Ammon's horn (tissue), 1 donor: ENCODE measurements at places on chromosomes 5 and 9.
A peak's percentile ranks its signal among the peaks of the same experiment; 100 is the strongest.

DNA sequence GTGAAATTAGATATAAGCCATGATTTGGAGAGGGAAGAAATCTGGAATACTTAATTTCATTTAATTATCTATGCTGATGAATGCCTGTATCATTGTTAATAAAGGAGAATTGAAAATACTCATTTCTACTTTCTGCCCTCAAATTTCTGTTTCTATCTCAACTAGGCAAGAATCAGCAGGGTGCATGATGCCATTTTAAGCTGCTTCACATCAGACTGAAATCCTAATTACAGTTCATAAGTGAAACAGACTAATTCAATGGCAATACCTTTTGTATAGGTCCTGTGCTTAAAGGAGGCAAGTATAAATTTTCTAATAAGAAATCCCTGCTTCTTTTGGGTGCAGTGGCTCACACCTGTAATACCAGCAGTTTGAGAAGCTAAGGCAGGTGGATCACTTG, 22.3 kb upstream of the TAL2 start:
- DNase-seq: no peak

DNA sequence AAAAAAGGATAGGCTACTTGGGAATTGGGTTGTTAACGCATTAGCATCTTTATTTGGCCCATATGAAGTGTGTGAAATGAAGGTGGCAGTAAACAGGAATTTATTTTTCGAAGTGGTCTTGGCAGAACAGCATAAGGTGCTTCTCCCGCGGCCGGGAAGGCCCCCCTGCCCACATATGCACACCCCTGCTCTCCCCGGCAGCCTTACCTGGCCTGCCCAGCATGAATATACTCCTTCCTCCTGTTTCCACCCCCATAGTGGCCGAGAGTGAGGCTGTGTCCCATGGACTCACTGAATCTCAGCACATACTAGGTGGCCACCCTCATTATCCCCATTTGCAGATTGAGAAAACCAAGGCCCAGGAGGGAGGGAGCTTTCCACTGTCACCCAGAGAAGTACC, 54.0 kb upstream of the OLFM1 start:
- DNase-seq: no peak

- peak; percentile 65 for DNase-seq
These were observed 44.0 kb downstream of the ROR2 start for GRCh38 chr9:91905991-91906469.

DNA sequence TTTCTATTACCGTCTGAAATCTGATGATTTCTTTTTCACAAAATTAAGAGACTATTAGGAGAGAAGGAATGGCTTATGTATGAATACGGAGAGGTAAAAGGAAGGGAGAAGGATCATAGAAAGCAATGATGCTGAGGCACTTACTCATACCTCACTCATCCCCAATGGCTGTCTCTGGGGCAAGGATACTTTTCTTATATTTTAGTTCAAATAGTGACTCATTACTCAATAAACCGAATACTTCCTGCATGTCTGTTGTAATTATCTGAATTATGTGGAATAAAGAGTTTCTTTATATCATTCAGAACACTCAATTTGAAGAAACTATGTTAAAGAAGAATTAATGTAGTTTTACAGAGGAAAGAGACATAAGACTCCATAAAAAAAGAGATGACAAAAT, 284.5 kb upstream of the NUDT12 start:
- DNase-seq: no peak

- DNase-seq: no peak
These were observed 281.7 kb upstream of the IRX2 start for GRCh38 chr5:3033033-3033755.

DNA sequence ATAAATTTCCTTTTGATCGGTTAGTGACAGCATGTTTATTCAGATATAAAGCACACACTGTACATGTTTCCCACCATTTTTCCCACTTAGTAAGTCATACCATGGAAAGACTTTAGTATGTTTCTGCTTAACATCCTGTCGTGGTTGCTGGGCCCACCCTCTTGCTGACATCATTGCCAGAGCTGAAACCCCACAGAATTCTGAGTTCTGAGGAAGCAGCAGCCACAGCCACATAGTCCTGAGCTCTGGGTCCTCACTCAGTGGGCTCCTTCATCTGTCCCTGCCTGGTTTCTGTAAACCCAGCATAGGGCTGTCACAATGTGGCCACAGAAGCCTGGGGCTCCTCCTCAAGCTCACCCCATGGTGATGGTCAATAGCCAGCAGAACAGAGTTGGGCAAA, 441.5 kb downstream of the ENC1 start:
- no peak for DNase-seq

DNA sequence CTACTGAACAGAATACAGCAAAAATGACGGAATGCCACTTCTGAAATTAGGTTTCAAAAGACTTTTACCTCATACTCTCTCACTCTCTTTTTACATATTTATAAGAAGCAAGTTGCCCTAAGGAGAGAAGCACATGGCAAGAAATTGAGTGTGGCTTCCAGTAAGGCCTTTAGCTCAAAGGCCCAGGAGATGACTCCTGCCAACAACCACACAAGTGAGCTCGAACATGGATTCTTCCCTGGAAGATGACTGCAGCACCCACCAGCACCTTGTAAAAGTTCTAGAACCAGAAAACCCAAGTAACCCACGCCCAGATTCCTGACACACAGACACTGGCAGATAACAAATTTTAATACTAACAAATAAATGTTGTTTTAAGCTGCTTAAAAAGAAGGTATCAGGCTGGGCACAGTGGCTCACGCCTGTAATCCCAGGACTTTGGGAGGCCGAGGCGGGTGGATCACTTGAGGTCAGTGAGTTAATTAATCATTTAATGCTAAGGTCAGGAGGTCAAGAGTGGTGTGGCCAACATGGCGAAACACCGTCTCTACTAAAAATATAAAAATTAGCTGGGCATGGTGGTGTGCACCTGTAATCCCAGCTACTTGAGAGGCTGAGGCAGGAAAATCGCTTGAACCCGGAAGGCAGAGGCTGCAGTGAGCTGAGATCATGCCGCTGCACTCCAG, 17.0 kb downstream of the PTBP3 start:
- DNase-seq: no peak

DNA sequence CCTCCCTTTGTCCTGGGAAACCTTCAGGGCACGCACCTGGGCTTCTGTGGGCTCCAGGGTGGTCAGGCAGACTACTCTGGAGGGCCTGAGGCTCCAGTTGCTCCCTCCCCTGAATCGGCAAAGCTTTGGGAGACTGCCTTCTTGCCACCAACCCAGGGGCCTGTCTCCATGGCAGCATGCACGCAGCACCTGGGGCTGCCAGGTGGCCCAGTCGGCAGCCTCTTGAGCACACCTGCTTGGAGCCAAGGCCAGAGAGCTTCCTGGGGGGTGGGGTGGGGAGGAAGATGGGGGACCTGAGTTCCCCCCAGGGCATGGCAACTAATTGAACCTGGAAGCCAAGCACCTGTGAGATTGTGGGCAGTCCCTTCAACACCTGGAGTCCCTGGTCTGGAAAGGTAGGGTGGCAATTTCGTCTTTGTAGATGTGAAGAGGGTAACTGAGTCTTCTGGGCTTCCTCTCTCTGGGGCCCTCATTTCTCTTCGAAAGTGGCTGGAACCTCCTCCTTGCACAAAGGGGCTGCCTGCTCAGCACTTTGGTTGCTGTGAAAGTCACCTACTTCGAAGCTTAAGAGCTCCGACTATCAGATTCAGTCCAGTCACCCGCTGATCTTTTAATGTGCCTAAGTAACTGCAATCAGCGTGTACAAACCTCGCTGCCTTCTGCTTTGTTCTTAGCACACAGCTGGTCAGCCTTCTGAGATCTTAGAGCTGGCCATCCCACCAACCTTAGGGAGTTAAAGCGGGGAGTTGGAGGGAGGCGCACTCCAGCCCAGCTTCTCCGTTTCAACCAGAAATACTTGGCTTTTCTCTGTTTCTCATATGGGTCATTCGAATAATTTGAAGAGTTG, 4.0 kb downstream of the RNF183 start:
- no peak for DNase-seq

DNA sequence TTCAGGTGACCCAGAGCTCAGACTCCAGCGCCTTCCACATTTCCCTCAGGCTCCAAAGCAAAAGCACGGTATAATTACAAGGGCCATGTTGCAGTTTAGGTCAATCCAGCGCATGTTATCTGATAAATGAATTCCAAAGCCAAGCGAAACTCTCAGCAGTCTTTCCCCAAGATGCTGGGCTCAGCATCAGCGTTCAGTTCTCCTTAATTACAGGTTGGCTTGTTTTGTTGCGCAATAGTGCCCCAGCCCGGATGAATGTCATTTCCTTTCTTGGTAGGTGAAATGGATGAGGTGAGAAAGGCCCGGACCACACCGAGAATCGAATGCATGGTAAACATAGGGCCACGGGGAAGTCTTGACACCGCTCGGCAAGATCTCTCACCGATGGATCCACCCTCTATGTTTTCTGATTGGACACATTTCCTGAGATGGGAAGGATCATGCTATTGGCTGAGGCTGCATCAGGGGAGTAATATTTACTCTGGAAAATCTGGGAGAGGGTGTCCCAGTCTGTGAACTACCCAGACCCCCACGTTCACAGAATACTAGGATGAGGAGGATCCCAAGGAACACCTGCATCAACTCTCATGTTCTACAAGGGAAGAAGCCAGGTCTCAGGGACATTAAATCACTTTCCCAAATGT, 221.2 kb upstream of the ANKRD55 start:
- no peak for DNase-seq

DNA sequence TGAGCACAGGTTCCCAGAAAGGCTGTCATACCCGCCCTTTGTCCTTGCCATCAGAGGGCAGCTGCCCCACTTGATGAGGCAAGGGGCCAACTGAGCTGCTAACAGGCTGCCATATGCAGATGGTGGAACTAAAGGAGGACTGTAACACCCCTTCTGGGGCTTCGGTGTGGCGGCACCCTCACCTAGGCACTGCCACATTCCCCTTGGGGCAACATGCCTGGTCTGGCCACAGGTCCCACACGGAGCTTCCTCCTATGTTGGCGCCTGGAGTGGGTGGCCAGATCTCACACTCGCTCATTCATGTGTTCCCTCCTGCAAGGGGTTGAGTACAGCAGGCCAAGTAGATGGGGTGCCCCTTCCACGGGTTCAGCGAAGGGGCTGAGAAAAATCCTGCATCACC, 777.4 kb upstream of the CHD1 start:
- no peak for DNase-seq

GRCh38 chr5:61264273-61264661, 67.8 kb upstream of the ZSWIM6 start:
- DNase-seq: no peak

DNA sequence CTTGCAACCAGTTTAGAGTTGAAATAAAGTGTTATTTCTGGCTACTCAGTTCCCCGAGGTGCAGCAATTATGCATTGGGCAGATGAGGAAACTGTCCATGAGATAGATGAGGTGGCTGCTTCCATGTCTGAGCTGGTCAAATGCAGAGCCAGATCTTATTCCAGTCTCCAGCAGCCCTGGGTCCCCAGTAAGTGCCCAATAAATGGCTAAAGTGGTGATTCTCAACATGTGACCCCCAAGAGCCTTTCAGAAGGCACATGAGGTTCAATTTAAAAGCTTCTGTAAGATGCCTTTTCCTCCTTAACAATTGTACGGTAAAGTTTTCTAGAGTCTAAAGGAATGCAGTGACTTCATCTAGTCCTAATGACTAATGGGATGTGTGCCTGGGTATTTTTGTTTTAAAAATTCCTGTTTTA, 17.5 kb downstream of the ATOX1 start:
- DNase-seq: no peak

DNA sequence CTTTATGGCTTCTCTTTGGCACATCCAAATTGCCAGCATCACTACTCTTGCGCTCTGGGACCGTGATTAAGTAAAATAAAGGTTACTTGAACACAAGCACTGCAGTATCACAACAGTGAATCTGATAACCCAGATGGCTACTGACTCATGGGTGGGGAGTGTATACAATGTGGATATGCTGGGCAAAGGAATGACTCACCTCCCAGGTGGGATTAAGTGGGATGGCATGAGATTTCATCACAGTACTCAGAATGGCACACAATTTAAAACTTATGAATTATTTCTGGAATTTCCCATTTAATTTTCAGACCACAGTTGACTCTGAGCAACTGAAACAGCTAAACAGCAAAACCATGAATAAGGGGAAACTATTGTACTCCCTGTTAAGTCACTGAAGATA, 4.3 kb downstream of the GFM2 start:
- peak; percentile 54 for DNase-seq

DNA sequence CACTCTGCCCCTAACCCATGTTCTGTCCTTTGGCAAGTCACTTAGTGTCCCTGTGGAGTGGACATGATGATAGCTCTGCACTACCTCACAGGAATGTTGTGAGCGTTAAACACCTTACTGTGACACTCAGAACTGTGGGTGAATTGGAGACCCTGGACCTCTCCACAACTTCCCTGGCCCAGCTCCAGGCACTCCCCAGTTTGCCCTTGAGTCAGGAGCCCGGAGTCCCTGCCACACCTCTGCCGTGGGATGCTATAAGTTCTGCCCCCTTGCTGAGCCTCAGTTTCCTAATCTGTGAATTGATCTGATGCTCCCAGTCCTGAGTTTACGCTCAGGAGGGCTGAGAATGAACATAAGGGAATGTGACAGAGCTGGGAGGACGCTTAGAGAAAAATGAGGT, 34.4 kb downstream of the GSN start:
- DNase-seq: no peak

DNA sequence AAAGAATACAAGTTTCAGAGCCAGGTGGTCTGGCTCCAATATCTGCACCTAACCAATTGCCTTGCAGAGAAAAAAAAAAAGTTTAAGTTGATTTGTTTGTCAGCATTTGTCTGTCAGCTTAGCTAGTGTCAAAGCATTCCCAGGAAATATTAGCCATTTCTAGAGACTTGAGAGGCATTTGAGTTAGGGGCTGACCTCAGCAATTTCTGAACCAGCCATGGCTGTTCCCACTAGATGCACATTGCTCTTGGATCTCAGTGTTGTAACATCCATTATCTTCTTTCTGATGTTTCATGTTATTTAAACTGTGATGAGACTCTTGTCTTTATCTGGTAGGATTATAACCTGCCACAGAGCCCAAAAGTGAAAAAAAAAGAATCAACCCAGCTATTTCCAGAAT, 102.3 kb downstream of the NDUFAF2 start:
- DNase-seq: no peak

GRCh38 chr5:171736976-171737891, 48.4 kb upstream of the SMIM23 start:
- no peak for DNase-seq

- DNase-seq: no peak
These were observed 30.1 kb upstream of the PDE8B start for GRCh38 chr5:77180167-77181081.

- no peak for DNase-seq
These were observed 529.3 kb downstream of the BNC2 start for GRCh38 chr9:16341177-16341576.

DNA sequence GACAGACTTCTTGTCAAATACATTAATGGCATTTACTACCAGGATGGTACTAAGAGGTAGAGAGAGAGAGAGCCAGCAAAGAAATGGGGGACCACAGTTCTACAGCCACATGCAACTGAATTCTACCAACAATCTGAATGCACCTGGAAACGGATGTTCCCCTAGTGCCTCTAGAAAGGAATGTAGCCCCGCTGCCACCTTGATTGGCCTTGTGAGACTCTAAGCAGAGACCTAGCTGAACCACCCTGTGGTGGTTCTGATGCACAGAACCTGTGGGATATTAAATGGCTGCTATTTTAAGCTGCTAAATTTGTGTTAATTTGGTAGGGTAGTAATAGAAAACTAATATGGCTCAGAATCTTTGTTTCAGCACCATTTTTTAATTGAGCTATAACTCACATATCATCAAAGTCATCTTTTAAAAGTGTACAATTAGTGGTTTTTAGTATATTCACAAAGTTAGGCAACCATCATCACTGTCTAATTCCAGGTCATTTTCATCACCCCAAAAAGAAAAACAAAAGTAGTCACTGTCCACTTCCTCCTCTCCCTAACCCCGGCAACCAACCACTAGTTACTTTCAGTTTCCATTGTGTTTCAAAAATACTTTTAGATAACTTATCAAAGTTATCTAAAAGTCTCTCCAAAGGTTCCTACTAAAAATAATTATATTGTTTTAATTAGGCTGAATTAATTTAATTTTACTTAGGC, 51.7 kb downstream of the CPLANE1 start:
- DNase-seq: no peak
